ENCODE measurements at places on chromosomes 3 and 15. TPM values are rescaled to one million over a fixed set of nuclear protein-coding genes. Genes with fewer than 3 reads are reported as not detected.

NDN gene
- 10.5 TPM for total RNA-seq

SCAANT1 gene
- total RNA-seq, result not detected

GPR160 gene
- 1.5 TPM for total RNA-seq

XXYLT1 gene
- 15.7 TPM for total RNA-seq

GRCh38 chr15:78162038-78162437 lies 12.9 kb downstream of the IDH3A start:
- no peak overlapping the region for H3K4me3 ChIP-seq
- no peak overlapping the region for H3K27ac ChIP-seq
- DNase-seq, result no peak

DNA sequence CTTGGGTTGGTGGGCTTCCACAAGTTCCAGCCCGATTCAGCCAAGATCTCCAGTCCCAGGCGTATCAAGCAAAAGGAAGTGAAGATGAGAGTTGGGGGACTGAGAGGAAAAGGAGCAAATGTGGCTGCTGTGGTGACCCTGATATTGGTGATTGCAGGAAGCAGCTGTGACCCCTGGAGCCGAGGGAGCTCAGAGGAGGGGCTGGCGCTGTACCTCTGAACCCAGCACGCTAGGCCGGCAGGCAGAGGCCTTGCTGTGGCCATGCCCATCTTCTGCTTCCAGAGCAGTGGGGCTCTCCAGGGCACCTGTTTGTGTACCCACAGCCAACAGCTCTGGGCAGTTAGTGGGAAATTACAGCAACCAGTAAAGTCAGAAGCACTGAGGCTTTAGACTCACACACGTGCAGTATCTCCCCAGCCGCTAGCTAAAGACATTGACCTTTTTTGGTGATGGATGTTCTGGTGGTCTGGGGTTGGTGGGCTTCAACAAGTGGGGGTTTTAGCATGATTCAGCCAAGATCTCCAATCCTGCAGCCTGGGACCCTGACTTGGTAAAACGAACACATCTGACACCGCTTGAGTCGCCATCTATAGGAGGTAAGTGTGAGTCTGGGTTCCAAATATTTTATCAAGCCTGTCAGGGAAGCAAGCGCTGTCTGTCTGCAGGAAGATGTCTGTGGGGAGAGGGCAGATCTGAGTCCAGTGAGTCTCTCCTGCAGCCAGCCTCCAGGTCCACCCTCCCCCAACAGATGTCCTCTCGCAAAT lies 33.1 kb downstream of the TM2D3 start:
- DNase-seq, result no peak
- no peak overlapping the region for H3K27ac ChIP-seq
- no peak overlapping the region for H3K4me3 ChIP-seq
- peaks cover 11% of the 10 kb centered on the region for H3K4me1 ChIP-seq
- H3K36me3 ChIP-seq, result no peaks in the 10 kb centered on the region

DNA sequence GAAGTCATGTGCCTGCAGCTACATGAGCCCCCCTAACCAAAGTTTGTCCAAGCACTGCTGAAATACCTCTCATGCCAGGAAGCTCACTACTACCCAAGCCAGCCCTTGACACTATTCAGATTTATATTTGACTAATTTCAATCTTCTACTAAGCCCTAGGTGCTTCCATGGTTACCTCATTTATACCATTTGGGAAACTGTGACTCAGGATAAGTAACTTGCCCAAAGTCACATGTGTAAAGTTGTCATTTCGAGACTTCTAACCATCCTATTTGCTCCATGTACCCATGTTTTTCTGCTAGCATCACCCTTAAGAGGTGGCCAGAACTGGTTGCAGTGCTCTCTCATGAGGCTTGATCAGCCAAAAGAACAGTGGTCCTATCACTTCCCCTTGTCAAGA lies 20.7 kb upstream of the TIMP4 start:
- H3K36me3 ChIP-seq, result no peaks in the 10 kb centered on the region
- H3K27me3 ChIP-seq, result no peaks in the 10 kb centered on the region
- no peak for DNase-seq
- no peak overlapping the region for H3K27ac ChIP-seq
- no peaks in the 10 kb centered on the region for H3K4me1 ChIP-seq
- H3K4me3 ChIP-seq, result no peak overlapping the region
